ENCODE measurements at places on chromosomes 13 and 19.

GRCh38 chr13:100517728-100518127 is 70.9 kb downstream of the GGACT start:
- no peak for DNase-seq

- no peak for DNase-seq
Measured at GRCh38 chr19:48896191-48896720, 2.3 kb downstream of the TULP2 start.

DNA sequence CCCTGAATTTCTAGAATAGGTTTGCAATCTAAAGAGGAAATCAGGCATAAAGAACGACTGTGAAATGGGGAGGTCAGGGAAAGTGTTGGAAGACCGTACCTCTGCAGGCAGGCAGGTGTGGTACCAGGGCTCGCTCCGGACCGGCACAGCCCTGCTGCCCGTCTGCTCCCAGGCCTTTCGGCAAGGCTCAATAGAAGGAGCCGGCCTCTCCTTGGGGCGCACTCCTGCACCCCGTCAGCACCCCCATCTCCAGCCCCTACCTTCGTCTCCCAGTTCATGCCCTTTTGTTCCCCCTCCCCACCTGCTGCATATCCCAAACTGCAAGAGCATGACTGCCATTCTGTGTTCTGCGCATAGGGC is 139.8 kb upstream of the SOX1 start:
- DNase-seq = no peak

DNA sequence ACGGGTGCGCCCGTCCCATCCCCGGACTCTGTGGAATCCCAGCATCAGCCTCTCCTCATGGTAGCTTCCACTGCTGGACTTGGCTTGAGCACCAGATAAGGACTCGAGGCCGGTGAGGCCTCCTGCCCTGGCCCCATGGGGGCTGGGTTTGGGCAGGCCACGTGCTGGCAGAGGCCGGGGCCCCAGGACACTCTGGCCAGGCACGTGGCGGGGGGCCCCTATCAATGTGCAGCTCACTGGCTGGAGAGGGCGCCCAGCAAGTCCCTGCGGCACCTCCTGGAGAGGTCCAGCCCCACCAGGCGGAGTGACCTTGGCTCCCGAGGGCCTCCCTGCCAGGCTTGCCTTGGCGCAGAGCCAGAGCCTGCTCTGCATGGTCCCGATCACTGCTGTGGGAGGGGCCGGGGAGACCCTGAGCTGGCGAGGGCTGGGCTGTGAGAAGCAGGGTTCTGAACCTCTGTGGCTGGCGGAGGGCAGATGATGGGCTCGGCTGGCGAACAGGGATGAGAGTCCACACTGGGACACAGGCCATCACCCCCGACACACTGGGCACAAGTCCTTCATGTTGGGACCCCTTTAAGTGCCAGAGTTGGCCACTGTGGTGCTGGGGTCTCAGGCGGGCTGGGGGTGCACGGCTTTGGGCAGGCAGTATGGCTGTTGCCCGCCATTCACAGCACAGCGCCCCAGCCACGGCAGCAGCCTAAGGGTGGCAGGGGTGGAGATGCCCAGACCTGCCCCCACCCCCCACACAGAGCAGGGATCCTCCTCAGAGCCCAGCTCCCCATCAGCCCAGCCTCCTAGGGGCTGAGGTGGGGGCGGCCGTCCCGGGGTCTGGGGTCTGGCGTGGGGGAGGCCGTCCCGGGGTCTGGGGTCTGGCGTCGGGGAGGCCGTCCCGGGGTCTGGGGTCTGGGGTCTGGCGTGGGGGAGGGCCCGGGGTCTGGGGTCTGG is 19.1 kb downstream of the CEBPG start:
- no peak for DNase-seq

DNA sequence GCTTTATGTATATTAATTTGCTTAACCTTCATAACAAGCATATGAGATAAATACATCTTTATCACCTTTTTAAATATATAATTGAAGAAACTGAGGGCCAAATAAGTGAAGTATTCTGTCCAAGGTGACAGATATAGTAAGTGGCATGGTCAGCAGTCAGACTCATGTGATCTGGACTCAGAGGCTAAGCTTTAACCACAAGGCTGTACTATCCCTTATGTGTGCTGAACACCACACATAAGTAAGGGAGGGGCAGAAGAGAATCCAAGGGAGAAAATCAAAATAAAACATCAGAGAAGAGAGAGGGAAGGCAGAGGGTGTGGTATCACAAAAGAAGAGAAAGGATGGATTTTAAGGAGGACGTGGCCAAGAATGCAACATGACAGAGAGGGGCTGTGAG is 348.4 kb downstream of the EFNB2 start:
- DNase-seq = no peak

- no peak for DNase-seq
Measured at GRCh38 chr19:29329460-29330134, 116.6 kb upstream of the UQCRFS1 start.

- no peak for DNase-seq
Measured at GRCh38 chr19:10144361-10144760, 24.7 kb upstream of the EIF3G start.

DNA sequence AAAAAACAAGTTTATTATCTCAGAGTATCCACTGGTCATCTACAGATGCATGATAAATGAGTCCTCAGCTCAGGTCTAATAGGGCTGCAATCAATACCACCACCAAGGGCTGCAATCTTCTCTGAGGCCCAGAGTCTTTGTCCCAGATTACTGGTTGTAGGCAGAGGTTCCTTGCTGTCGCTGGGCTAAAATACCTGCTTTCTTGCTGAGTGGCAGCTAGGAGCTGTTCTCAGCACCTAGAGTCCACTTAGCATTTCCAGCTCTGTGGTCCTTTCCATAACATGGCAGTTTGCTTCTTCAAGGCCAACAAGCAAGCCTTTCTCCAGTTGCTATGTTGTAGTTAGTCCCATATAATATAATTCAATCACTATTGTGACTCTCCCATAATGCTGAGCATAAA is 351.3 kb downstream of the SLITRK1 start:
- DNase-seq = no peak

DNA sequence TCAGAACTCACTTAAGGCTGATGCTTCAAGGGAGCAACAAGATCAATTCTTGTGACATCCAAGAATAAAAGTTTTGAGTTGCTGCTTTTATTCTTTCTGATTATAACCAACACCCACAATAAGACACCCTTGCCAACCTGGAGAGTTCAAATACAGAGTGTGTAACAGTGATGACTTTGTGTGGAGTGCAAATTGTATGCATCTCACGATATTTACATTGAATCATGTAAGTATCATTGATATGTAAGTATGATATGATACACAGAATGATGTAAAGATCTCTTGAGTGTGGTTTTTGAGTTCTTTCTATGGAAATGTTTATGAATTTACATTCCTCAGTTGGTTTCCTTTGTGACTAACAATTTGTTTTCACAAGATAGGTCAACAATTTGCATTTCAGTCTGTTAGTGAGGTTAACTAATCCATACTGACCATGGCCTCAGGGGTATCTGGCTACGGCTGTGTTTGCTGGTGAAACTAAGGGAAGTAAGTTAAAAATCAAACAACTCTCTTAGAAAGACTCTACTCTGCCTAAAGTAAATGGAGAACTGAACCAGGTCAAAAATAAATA is 12.4 kb downstream of the LHFPL6 start:
- DNase-seq = no peak

DNA sequence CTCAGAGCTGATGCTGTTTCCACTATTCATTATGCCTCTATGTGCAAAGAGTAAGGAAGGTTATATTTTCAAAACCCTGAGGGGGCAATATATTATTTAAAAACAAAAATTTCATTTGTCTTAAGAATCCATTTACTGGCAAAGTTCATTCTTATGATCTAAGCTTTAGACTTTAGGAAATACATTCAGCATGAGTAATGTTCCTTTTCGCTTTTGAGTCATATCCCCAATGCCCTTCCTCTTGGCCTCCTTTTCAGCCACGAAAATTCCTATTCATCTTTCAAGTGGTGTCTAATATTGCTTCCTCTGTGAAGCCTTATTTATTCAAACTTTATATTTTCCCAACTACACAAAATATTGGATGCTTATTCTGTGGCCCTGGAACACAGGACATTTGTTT is 1317.0 kb downstream of the PCDH9 start:
- DNase-seq = no peak

Measured in SIG-M5 (cell line).